ENCODE measurements at places on chromosomes 11 and 22. TPM values are rescaled to one million over a fixed set of nuclear protein-coding genes. Genes with fewer than 3 reads are reported as not detected.

- DNase-seq = no peak
Measured at GRCh38 chr11:108218455-108218854, 4.0 kb downstream of the NPAT start.

- DNase-seq = no peak
Measured at GRCh38 chr11:961921-962320, 36.3 kb downstream of the AP2A2 start.

GRCh38 chr11:27363576-27364117 is 632 bp upstream of the CCDC34 start:
- DNase-seq = no peak

GRCh38 chr11:69906453-69906907 is 87.3 kb upstream of the FGF3 start:
- no peak for DNase-seq

- DNase-seq = no peak
Measured at GRCh38 chr11:202490-202889, 4.7 kb downstream of the BET1L start.

- DNase-seq = no peak
Measured at GRCh38 chr11:44601471-44602370, 36.3 kb downstream of the CD82 start.

GRCh38 chr22:29987137-29987536 is 93.1 kb upstream of the HORMAD2 start:
- no peak for DNase-seq

GRCh38 chr11:73381589-73381988 is 5.4 kb downstream of the RELT start:
- DNase-seq = no peak

DNA sequence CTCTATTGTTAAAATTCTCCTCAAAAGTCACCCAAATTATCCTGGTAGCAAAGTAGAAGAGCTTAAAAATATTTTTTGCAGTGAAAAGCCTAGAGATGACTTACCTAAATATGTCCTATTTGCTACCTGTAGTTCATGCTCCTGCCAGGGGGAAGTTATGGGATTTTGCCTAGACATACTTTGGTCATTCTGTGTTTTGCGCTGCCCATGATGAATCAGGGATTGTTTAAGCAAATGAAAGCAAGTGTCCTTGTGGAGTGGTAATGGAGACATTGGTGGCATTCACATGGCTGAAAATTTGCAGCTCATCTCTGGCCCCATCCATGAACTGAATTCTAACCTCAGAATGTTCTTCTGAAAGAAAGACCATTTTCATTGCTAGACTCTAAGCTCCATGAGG is 14.6 kb upstream of the SESN3 start:
- no peak for DNase-seq

Gene LDHAL6A
- not detected for polyA plus RNA-seq

Gene ANO9
- polyA plus RNA-seq = 0.12 TPM

Gene PVALB
- 2.8 TPM for polyA plus RNA-seq

Gene SERHL2
- polyA plus RNA-seq = not detected
